D721Med (cell line): ENCODE measurements at places on chromosomes 3 and 15.

DNA sequence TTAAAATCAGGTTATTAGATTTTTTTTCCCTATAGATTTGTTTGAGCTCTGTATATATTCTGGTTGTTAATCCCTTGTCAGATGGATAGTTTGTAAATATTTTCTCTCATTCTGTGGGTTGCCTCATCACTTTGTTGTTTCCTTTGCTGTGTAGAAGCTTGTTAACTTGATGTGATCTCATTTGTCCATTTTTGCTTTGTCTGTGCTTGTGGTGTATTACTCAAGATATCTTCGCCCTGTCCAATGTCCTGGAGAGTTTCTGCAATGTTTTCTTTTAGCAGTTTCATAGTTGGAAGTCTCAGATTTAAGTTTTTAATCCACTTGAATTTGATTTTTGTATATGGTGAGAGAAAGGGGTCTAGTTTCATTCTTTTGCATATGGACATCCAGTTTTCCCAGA lies 699.1 kb downstream of the NAALADL2 start:
- no peak for DNase-seq

GRCh38 chr15:74552773-74553441 lies 11.9 kb downstream of the ARID3B start:
- DNase-seq, result no peak

DNA sequence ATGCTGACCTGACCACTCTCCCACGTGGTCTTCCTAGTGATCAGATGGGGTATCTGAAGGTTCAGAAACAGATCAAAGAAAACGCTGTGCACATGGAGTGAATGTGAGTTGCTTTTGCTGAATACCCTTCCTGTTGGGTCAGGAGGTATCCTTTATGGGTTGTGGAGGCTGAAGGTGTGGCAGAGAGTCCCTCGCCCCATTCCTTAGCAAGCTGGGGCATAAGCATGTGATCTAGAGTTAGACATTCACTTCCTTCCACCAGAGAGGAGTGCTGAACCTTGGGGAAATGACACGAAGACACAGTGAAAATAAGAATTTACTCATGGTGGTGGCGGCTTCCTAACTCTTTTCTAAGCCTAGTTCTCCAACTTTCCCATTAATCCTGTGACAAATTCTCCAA lies 27.8 kb upstream of the SPTBN5 start:
- DNase-seq, result no peak

- no peak for DNase-seq
Observed at GRCh38 chr3:53068176-53068575, 22.3 kb upstream of the SFMBT1 start.

- no peak for DNase-seq
Observed at GRCh38 chr3:17339132-17339575, 403.3 kb downstream of the TBC1D5 start.

DNA sequence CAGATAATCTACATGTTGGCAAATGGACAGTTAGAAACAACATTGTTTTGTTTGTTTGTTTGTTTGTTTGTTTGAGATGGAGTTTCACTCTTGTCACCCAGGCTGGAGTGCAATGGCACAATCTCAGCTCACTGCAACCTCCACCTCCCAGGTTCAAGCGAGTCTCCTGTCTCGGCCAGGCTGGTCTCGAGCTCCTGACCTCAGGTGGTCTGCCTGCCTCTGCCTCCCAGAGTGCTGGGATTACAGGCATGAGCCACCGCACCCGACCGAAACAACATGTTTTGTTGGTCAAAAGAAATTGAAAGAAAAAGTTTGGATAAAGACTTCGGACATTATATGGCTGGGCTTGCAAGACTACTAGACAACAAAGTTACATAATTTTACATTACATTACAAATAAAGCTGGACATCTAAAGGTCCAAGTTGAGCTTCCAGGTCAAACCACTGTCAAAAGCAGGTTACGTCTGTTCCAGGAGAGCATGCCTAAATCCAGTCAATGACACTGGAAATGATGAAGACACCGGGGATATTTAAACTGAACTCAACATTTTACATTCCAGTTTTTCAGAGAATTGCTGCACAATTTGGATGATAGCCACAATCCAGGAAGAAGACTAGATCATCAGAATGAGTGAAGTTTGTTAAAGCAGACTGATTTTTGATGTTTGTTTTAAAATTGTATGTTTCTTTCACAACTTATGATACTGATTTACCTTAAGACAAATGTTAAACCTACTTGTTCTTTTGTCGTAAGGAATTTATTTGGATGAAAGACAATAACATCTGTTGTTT lies 18.6 kb downstream of the SERP1 start:
- no peak for DNase-seq

- DNase-seq, result no peak
Observed at GRCh38 chr3:1374471-1374870, 281.6 kb downstream of the CNTN6 start.

DNA sequence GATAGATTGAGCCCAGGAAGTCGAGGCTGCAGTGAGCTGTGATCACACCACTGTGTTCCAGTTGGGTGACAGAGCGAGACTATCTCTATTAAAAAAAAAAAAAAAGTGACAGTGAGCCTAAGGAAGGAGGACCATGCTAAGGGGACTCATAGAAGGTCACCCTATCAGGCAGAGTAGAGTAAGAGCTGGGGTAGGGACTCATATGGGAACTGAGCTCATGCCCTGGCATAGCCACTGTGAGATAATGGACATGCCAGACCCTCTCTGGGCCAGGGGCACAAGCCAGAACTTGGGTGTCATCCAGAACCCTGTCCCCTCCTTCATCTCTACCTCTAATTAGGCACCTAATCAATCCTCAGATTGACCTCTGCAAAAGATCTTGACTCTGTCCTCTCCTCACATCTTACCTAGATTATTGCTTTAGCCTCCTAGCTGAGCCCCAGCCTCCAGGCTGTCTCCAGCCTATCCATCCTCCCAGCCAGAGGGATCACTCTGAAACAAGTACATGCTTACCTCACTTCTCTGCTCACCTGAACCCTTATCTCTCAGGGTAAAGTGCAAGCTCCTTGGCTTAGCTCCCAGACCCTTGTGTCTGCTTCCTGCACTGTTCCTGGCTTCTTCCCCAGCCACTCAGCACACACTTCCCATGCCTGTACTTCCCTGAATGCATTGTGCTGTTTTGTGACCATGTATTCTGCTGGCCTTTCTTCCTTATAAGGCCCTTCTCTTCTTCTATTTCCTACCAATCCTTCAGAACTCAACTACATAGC lies 76.4 kb downstream of the DAPK2 start:
- DNase-seq, result no peak

DNA sequence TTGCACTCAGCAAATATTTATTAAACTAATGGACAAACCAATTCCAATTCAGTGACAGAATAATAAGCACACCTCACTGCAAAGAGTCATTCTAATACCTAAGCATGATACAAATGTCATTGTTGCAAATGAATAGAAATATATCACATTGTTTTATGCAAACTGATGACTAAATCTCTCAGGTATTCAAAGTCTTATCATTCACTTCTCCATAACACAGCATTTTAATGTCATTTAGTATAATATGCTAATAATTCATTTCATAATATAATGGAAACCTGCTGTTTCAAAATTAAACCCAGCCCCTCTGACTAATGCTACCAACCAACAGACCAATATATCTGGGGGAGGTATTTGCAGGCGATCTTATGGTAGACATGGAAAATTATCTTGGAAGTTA lies 71.8 kb downstream of the FGF7 start:
- no peak for DNase-seq

GRCh38 chr3:36488077-36488789 lies 107.9 kb downstream of the STAC start:
- DNase-seq, result no peak
